ENCODE measurements at places on chromosomes 7 and 10.

GRCh38 chr7:45342236-45342635, 184.6 kb downstream of the RAMP3 start:
- DNase-seq = no peak

- no peak for DNase-seq
These were observed 74.1 kb upstream of the UNC5B start for GRCh38 chr10:71138166-71138830.

DNA sequence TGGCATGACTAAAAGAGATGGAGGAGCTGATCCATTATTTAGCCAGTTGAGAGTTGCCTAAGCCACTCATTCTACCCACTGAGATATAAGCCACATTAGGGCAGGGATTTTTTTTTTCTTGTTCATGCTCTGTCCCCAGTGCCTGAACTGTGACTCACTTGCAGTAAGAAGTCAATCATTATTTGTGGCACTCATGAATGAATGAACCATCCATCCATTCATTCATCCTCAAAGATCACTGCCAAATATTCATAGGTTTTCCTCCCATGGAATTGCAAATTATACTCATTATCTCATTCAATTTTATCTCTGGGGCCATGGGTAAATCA, 22.8 kb upstream of the ARID5B start:
- DNase-seq = no peak

DNA sequence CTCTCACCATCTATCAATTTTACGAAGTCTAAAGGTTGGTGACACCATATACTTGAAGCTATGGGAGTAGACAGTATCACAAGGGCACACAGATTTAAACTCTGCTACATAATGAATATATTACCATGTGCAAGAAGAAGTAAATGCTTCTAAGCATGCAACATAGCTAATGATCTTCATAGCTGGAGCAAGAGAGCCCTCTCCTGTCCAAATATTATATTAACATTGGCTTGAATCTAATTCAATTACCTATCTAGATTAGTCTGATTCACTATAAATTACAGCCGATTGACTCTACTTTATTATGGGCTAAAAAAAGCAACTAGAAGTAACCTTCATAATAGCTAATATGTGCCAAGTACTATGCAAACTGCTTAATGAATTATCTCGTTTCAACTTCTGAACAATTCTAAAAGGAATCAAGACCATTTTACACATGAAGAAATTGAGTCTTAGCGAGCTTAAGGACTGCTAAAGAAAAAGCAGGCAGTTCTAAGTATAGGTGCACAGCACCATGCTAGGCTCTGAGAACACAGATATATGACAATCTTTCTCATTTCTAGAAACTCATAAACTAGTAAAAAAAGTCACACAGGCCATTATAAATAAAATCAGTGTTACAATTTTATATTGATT, 21.9 kb downstream of the FRA10AC1 start:
- no peak for DNase-seq

GRCh38 chr10:74032900-74033655, 35.2 kb downstream of the VCL start:
- no peak for DNase-seq

GRCh38 chr10:76991621-76992020, 646.0 kb downstream of the KCNMA1 start:
- no peak for DNase-seq

- DNase-seq = no peak
These were observed 6.3 kb downstream of the GHRHR start for GRCh38 chr7:30970074-30970473.
